ENCODE measurements at places on chromosomes 2 and 18.

- DNase-seq: no peak
Measured at GRCh38 chr2:88318956-88319330, 133.6 kb downstream of the FOXI3 start.

DNA sequence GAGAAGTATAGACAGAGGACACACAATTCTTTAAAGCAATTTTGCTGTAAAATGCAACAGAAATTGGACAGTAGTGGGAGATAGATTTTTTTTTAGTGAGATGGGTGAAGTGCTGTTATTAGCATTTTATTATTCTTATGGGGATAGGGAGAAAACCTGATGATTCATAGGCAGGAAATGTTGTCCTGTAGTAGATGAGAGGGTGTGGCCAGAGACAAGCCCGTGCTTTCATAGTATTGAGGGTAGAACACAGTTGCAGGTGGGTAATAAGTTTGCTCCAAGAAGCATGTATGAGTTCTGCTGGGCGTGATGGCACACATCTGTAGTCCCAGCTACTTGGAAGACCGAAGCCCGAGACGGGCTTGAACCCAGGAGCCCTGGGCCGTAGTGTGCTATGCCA, 128.3 kb upstream of the ARHGAP28 start:
- DNase-seq: no peak

GRCh38 chr2:144233733-144234541, 286.0 kb downstream of the ZEB2 start:
- DNase-seq: no peak

GRCh38 chr18:79560042-79560860, 119.4 kb upstream of the CTDP1 start:
- DNase-seq: peak; percentile 56

GRCh38 chr2:25276569-25277465, 64.9 kb downstream of the DNMT3A start:
- DNase-seq: peak; percentile 86
